ENCODE measurements at places on chromosomes 3 and 15.
A peak's percentile ranks its signal among the peaks of the same experiment; 100 is the strongest.

GRCh38 chr3:191783024-191783423 is 322.1 kb downstream of the PYDC2 start:
- DNase-seq = no peak

DNA sequence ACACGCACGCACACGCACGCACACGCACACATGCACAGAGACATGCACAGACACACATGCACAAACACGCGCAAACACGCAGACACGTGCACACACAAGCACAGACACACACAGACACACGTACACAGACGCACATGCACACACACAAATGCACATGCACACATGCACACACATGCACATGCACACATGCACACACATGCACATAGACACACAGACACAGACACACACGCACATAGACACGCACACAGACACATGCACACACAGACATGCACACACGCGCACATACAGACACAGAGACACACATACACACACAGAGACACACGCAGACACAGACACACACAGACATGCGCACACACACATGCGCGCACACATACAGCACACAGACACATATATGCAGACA is 26.4 kb upstream of the PIGZ start:
- DNase-seq = no peak

GRCh38 chr3:18027161-18027939 is 284.9 kb upstream of the TBC1D5 start:
- no peak for DNase-seq

- no peak for DNase-seq
These were observed 8.5 kb downstream of the LIPC start for GRCh38 chr15:58440158-58440910.

- DNase-seq = no peak
These were observed 298.9 kb downstream of the SHOX2 start for GRCh38 chr3:157807280-157807679.

DNA sequence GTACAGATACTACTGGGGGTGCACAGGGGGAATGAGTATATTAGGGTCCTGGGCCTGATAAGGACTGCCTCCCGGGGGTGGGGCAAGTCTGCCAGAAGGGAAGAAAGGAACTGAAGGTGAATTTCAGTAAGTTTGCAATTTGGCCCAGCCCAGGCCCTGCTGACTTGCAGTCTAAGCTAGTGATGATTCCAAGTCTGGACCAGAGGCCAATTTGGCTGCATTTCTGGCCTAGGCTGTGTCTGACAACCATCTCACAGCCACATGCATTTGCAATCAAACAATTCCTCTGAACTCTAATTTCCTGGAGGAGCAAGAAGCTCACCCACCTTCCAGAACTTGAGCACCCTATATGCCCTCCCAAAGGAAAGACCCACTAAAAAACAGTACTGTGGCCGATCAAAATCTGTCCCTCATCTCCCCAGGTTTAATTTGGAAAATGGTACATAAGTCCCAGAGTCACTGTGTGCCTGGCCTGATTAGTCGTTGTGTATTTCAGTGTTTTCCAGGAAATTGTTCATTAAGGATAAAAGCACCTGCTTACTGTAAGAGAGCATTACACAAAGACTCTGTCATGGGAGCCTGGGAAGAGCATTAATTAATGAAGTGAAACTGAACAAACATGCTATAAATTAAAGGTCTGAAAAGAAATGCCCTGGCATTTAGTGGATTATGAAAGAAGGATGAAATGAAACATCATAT is 114.5 kb downstream of the MEGF11 start:
- no peak for DNase-seq

DNA sequence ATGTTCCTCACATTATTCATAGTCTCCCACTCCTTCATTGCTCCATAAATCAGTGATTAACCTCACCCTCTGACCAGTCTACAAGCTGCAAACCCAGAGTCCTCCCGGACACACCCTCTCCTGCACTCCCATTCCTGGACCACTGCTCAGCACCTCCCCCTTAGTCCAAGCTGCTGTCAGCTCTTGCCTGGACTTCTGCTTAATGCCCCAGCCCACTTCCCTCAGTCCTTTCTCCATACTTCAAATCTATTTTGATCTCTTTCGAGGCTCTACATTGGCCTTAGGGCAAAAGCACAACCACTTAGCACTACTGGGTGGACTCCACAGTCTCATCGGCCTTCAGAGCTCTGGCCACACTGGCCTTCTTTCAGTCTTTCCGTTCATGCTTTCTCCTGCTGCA is 79.4 kb upstream of the FAM98B start:
- DNase-seq = no peak

DNA sequence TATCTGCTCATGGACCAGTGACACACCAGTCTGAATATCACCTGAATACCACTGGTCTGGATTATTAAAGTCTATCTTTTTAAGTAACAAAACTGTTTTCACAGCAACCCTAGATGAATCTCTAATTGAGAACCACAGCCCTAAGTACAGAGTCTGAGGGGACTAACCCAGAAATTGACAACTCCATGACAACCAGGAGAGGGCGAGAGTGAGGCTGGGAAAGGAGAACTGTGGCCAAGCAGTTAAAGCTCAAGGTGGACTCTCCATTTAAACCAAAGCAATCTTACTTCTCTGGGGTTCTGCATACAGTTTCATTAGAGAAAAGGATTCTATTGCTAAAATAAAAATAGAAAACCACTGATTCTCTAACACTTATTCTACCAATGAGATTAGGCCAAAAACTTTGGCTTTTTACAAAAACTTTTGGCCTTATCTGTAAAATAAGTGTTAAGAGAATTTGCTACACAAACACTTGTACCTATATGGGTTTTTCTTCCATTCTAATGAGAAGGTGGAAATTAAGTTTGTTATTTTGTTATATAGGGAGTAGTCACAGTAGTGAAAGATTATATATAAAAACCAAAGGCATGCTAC is 11.4 kb downstream of the NEK10 start:
- peak; percentile 76 for DNase-seq

- DNase-seq = no peak
These were observed 102.2 kb downstream of the TMEM266 start for GRCh38 chr15:76162036-76162398.

GRCh38 chr15:77064063-77064462 is 6.8 kb downstream of the TSPAN3 start:
- DNase-seq = no peak

DNA sequence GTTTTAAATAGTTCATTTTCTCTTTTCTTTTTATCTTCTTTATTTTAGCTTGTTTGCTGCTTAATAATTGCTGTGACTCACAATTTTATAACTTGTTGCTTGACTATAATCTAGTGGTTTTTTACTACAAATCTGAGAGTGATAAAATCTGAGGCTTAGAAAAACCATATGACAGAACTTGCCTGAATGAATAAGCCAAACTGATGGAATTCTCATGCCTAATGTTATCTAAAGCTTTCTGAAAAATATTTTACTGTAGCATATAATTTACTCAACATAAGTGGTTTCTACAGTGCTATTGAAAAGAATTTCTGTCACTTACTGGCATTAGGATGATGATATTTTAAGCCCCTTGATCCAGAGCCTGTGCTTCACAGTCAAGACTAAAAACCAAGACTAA is 175.1 kb downstream of the VGLL3 start:
- no peak for DNase-seq

GRCh38 chr3:142586803-142587406 is 8.4 kb upstream of the ATR start:
- DNase-seq = no peak

GRCh38 chr3:18211116-18211515 is 214.0 kb downstream of the SATB1 start:
- no peak for DNase-seq

DNA sequence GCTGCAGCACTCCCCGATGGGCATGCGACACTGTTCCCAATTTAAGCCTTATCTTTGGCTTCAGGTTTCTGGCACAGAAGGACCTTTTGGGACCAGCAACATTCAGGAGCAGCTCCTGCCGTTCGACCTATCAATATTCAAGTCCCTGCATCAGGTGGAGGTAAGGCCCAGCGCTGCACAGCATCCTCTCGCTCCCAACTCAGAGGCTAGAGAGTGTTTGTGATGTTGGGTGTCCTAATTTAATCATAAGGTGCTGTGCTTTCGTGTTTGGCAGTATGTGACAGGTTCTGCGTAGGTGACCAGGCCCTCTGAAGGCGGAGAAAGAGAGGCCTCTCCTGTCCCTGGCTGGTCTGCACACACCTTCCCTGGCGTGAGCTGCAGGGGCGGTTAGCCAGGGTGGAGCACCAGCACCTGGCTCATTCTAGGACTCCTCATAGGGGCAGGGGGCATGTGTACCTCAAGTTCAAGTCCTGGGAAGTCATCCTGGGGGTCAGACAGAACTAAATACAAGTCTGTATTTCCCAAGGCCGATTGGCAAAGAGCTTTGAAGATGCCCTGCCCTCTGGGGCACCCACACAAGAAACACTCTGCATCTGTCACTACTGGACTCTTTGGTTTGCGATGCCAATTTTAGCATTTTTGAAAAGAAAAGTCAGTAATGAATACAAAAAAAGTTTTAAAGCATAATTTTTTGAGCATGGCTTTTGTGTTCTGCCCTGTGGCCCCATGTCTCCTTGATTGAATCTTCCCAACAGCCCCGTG is 17.0 kb downstream of the NISCH start:
- no peak for DNase-seq

GRCh38 chr3:126501736-126502135 is 15.8 kb downstream of the UROC1 start:
- no peak for DNase-seq

DNA sequence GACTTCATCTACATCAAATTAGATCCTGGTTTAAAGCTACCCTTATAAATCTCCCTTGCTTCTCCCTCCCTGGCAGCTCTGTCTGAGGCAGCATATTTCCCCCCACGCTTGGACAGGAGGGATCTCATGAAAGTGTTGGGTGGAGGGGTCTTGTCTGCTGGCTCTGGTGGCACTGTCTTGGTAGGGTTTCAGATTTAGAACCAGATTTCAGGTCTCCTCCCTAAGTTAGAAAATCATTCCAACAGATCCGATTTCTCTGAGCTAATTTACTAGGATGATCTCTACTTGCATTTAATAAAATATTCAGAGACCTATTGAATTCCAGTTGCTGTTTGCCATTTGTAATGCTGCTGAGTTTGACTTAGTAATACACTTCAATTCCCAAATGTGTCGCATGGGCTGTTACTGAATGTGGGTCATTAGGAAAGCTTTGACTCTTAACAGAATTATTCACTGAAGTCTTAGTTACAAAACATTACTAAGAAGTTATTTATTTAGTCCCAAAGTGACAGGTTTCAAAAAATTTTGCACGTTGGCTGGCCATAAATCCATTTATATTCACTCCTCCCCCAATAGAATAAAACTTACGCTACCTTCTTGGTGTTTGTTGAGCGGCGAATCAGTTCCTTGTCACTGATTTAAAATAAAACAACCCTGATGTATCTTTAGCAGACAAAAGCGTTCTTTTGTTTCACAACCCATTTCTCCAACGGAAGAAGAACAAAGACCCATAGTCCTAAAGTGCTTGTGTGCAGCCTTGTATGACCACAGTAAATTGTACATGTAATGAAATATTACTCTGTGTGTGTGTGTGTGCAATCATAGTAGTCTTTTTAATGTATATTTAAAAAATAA is 84.5 kb downstream of the TRAK1 start:
- DNase-seq = no peak

GRCh38 chr15:89346516-89347231 is 12.1 kb upstream of the POLG start:
- no peak for DNase-seq

- DNase-seq = no peak
These were observed 87.4 kb downstream of the THSD4 start for GRCh38 chr15:71202712-71203111.

- DNase-seq = no peak
These were observed 250.5 kb downstream of the SHQ1 start for GRCh38 chr3:72597756-72598195.

GRCh38 chr3:128392818-128393544 is 73.7 kb downstream of the DNAJB8 start:
- no peak for DNase-seq

GRCh38 chr3:73874606-73875369 is 250.0 kb upstream of the PDZRN3 start:
- no peak for DNase-seq

DNA sequence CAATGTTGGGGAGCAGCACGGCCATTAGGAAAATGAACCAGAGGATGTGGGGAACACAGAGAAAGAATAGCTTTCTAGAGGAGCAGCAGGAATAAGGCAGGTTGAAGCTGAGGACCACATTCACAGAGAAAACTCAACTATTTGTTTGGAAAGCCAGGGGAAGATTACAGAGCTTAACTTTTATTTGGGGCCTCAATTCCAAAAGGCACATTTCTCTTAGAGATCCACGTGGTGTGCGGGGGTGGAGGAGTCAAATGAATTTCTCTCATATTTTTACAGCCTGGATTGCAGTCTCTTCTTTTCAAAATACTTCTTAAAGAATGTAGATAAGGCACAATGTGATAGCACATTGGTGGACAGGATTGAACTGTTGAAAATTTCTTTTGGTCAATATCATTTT is 253.7 kb downstream of the ROBO1 start:
- DNase-seq = no peak

DNA sequence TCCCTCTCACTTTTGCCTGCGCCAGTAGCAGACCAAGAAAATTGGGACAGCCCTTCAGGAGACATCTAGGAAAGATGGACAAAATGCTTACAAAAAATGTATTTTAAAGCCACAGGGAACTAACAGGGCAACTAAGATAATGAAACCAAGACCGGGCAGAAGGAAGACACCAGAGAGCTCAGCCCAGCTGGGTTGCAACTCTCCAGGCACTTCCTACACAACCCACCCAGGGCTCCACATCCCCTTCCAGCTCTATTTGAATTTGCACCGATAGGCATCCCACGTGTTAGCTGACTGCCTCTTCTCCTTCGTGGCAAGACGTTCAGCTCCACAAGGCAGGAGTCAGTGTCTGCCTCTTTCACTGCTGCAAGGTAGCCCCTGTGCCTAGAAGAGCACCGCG is 6.6 kb upstream of the ATP10A start:
- no peak for DNase-seq

- no peak for DNase-seq
These were observed 1024.4 kb upstream of the CADM2 start for GRCh38 chr3:83934192-83935021.

DNA sequence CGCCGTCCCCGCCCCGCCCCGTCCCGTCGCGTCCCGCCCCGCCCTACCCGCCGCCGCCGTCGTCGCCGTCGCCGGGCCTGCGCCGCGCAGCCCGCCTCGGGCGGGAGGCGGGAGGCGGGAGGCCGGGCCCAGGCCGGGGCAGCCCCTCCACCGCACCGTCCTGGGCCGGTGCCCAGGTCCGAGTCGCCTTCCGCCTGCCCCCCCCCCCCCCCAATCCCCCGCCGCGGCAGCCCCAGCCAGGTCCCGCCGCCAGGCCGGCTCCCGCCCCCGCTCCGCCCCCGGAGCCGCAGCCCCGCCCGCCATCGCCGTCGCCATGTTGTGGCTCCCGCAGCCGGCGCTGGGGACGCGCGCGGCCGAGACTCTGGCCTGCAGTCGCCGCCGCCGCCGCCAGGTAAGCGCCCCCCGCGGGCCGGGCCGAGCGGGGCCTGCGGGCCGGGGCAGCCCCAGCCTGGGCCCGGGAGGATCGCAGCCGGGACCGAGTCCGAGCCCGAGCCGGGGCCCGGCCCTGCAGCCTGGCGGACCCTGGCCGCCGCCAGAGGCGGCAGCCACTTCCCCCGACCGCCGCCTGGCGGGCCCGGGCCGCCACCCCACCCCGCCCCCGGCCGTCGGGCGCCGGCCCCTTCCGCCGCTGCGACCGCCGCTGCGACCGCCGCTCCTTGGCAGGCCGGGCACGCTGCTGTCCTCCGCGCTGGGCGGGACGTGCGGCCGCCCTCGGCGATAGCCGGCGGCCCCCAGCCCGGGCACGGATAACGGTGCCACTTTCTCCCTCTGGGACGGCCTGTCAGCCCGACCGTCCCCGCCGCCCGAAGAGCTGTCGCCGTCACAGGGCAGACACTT is at the start of gene ZNF592:
TSS of gene ZNF592 (plus strand) at position 319 of the 837 bp plus-strand sequence. CDS start 34,084 bp downstream, outside the sequence.
- peak; percentile 90 for DNase-seq

- peak; percentile 47 for DNase-seq
These were observed 25.5 kb upstream of the CSPG4 start for GRCh38 chr15:75738014-75738646.

All from stimulated activated effector memory CD8-positive, alpha-beta T cell treated with anti-CD3 and anti-CD28 coated beads, Interleukin-12 subunit alpha, Interleukin-12 subunit beta, amount 100 ng/mL, for 72 hours (primary cell).